ENCODE measurements at places on chromosomes 4 and X.
A peak's percentile ranks its signal among the peaks of the same experiment; 100 is the strongest.

DNA sequence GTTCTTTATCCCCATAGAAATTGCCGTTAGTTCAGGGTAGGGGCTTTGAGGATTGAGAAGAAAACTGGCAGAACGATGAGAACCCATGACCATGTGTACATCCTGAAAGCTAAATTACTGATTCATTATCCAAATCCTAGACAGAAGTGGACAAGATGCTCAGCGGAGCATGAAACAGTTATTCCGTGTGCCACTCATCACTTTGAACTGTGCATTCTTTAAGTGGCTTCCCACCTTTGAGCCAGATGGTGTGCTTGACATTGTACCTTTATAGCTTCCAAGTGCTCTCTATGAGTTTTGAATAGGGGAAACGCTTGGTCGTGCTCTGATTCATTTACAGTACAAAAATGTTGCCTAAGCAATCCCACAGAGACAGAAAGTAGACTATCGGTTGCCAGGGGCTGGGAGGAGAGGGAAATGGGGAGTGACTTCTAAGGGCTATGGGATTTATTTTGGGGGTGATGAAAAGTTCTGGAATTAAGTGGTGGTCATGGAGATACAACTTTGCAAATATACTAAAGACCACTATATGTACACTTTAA lies 100.0 kb downstream of the DOCK11 start:
- DNase-seq: no peak

GRCh38 chr4:14515556-14515955 lies 486.7 kb upstream of the CPEB2 start:
- no peak for DNase-seq

DNA sequence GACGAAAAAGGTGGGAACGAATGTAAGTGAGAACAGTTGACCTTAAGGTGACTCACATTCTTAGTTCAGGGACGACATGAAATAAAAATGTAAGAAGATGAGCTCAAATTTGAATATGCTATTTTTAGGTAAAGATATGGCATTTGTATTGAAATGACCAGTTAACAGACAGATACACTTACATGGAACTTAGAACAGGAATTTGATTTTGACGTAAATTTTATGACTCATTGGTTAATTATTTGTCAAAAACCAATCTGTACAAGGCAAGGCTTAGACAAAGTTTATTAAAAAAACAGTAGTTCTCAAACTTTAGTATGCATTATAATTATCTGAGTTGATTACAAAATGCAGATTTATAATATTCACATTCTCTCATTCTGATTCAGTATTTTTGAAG lies 469.4 kb downstream of the CFAP47 start:
- no peak for DNase-seq

DNA sequence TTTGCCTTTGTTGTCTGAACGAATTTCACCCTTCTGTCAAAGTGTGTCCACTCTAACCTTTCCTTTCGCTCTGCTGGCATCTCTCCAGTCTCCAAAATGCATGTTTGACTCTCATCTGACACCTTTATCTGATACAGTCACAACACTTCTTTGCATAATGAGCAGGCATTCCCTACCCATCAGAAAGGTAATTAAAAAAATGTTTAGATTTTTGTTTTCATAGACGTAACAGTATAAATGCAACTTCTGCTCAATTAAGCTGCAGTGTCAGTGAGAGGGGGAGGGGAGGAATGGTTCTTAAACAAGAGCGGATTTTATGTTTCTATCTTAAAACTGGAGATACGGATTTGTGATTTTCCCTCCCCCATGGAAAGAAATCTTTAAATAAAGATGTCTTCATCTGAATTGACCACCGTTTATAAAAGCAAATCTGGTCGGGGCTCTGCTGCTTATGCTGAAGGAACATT lies 70.2 kb downstream of the CXXC4 start:
- no peak for DNase-seq

DNA sequence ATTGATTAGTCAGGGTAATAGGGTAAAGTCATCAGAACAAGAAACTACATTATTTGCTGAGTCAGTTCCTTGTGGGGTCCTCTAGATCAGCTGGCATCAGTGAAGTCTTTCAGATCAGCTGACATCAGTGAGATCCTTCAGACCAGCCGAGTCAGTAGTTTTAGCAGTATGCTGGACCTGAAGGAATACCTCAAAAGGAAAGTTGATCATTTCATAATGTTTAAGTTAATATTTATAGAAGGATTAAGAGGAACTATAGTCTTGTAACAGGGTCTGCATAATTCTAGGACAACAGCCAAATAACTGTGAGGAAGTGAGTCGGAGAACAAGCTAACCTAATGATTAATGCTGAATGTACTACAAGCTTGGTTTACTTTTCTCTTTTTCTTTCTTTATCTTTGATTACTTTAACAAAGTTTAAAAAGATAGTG lies 958 bp upstream of the UGT2B7 start:
- DNase-seq: no peak

DNA sequence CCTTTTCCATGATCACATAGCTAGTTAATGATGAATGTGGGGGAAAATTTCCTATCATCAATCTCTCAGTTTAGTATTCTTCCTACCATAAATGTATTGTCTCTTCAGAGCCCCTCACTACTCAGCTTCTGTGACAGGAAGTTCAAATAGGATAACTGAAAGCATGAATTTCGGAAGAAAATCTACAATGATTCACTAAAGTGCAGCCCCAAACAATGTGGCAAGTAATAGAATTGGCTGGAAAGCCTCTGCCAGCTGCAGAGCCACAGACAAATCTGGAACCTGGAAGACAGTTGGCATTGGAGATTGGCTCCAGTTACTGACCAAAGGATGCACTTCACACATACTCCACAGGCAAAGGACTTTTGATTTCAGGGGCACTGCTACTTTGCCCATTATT lies 35.2 kb downstream of the EGF start:
- no peak for DNase-seq

DNA sequence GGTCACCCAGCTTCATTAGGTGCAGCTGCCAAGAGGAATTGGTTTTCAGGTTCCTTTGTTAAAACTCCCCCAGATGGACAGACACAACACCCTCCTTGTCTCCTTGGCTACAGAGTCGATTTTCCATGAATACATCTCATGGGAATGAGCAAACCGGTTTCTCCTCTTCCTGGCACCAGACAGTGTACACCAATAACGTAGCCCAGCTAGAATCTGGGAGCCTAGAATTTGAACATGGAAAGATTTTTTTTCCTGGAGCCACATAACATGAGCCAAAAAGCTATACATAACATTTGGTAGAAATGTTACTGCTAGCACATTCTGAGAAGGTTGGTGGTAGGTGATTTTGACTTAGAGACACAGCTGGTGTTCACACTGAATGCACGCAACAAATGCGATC lies 62.9 kb upstream of the SLC34A2 start:
- DNase-seq: no peak

DNA sequence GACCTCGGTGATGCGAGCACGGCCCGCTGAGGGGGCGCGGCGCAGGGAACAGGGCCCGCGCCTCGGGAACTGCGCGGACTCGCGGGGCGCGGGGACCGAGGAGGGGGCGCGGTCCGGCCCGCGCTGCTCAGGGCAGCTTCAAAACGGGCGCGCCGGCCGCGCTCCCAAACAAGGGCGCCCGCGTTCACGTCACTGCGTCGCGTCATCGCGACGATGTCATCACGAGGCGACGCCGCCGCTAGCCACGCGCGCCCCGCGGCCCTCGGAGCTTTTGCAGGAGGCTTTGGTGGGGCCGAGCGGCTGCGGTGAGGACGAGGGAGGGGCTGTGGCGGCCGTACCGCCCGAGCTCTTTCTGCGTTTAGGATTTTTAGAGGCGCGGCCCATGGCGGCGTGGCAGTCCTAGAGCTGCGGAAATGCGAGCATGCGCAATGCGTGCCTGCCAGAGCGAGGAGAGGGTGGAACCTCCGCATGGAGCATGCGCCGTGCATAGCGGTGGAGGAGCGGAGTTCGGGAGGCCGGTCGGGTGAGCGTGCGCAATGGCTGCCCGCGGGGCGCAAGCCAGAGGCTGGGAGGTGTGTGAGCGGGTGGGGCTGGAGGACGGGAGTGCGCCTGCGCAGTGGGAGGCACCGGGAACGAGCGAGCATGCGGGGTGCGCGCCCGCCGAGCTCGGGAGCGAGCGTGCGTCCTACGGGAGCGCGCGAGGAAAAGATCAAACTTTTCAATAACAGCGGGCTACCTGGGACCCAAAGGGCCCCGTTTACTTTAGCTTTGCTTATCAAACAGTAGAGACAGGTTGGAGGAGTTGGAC lies at the start of gene PPP2R3B:
TSS of gene PPP2R3B (minus strand) at position 140 of the 808 bp plus-strand sequence. CDS start 216 bp downstream, outside the sequence.
- DNase-seq: peak; percentile 79

DNA sequence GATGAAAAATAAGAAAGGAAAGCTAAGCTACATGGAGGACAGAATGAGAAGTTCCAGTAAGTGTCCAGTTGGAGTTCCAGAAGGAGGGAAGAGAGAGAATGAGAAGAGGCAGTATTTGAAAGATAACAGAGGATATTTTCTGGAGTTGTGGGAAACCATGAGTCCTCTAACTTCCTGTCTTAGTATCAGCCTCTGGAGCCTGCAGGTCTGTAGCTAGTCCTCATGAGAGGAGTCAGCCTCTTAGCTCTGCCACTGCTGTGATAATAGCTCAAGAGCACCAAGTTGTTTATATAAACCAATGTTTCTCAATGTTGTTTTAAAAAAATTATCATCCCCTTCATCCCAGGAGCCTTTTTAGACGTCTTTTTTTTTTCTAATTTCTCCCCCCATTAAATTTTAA lies 2.4 kb upstream of the PLAC1 start:
- no peak for DNase-seq

DNA sequence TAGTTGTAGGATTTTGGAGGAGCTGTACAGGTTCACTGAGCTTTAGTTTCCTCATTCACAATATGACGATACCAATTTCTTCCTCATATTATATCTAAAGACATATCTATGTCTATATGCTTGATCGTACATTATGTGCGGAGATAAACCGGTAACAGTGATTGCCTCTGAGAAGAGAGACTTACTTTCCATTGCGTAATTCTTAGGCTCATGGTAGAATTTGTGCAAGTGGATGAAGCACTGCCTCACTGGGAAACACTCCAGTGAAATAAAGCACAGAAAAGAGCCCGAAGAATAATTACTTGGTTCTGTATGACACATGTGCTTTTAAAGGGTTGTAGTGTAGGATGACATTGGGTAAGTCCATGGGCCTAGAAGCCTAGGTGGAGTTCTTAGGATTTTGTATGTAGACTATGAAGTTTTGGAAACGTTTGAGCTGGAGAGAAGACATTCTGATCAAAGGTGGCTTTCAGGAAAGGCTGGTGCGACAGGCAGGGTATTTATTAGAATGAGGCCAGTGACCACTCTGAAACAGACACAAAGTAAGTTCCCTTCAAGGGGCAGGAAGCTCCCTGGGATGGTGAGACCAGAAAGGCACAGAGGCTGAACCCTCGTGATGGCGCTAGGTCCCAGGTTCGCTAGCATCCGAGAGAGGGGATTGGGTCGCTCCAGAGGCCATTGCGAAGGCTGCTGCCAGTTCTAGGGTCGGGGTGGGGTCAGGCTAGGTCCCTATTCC lies 649 bp upstream of the VBP1 start:
- DNase-seq: no peak

DNA sequence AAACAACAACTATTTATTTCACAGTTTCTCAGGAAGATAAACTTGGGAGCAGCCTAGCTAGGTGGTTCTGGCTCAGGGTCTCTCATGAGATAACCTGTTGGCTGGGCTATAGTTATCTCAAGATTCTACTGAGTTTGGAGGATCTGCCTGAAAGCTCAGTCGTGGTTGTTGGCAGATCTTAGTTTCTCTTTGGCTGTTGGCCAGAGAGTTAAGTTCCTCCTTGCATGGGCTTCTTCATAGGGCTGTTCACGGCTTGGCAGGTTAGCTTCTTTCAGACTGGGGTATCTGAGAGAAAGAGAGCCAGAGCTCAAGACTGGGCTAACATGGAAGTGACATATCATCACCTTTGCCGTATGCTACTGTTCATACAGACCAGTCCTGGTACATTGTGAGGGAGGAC lies 28.7 kb downstream of the SEC24B start:
- DNase-seq: no peak

DNA sequence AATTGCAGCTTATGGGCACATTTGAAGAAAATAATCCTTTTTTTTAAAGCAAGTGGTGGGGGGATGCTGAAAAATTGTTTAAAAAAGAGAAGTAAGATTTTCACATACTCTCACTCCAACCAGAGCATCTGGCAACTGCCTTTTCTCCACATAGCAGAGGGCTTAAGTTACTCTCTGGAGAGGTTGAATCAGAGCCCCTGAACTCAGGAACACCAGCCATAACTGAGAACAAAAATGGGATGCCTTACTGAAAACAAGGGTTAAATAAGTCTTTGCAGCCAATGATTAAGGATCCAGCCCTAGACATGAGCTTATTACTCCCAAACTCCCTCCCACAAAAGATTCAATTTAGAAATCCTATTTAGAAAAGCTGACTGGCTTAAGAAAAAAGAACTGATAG lies 27.5 kb downstream of the CASK start:
- DNase-seq: no peak

DNA sequence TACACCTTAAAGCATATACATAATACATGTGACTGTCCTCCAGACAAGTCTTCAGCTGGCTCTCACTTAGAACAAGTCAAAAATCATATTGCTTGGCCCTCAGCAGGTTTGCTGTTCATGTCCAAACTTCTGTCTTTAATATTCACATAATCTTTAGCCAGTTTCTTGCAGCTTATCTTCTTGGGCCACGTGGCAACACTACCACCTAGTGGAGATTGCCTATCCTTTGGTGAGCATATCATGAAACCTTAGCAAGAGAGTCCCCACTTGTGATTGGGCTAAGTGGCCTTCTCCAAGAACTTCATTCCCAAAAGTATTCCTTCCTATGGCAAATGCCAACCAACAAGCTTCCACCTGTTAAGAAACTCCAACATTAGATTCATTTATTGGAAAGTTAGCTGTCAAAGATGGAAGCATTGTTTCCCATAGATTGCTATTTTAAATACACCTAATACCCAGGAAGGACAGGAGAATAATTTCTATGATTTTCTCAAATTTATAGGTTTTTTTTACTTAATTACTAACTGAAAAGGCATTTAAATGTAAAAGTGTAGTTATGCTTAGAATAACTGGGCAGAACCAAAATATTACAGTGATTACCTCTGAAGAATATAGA lies 231.9 kb upstream of the INTU start:
- DNase-seq: peak; percentile 39

- no peak for DNase-seq
These were observed 4.1 kb downstream of the SH3RF1 start for GRCh38 chr4:169266661-169267060.

- peak; percentile 34 for DNase-seq
These were observed 32.8 kb downstream of the ELOVL6 start for GRCh38 chr4:110165382-110166286.

DNA sequence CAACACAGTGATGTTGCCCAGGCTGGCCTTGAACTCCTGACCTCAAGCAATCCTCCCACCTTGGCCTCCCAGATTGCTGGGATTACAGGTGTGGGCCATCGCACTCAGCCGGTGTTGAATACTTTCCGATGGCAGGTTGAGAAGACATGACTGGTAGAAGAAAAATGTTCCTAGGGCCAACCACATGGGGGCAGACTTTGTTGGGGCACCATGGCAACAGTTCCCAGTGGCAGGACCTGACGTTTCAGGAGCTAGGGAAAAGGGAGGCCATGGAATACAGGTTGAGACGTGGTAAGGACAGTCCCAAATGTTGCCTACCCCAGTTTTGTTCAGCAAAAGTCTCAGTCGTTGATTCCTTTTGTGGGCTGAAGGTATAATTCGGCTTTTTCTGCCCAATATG lies 134.6 kb downstream of the ASMT start:
- no peak for DNase-seq

GRCh38 chrX:413322-414201 lies 26.9 kb upstream of the PPP2R3B start:
- no peak for DNase-seq

GRCh38 chr4:186643501-186644310 lies 80.0 kb downstream of the FAT1 start:
- no peak for DNase-seq

- DNase-seq: no peak
These were observed 132.2 kb downstream of the IDS start for GRCh38 chrX:149372866-149373265.

GRCh38 chrX:26219351-26219750 lies 3.4 kb downstream of the MAGEB5 start:
- no peak for DNase-seq
